Lower lobe of right lung (tissue), 2 donors: ENCODE measurements at places on chromosomes 13 and 19.

DNA sequence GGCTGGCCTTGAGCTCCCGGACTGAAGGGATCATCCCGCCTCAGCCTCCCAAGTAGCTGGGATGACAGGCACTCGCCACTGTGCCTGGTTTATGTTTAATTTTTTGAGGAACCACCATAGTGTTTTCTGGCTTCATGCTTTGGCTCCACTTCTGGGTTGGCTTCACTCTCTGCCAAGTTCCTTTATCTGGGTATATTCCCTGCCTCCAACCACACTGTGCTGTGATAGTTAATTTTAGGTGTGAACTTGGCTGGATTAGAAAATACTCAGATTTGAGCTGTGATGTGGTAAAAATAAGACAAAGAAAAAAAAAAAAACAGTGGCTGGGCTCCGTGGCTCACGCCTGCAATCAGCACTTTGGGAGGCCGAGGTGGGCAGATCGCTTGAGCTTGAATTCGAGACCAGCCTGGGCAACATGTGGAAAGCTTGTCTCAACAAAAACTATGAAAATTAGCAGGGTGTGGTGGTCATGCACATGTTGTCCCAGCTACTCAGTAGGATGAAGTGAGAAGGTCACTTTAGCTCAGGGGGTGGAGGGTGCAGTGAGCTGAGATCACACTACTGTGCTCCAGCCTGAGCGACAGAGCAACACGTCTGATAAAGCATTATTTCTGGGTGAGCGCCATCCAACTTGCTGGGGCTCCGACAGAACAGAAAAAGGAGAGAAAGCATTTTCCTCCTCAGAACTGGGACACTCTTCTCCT is 7.5 kb upstream of the ILF3 start:
- DNase-seq = no peak

- DNase-seq = peak; percentile 62
Observed at GRCh38 chr19:17294051-17294891, 9.0 kb downstream of the ABHD8 start.

DNA sequence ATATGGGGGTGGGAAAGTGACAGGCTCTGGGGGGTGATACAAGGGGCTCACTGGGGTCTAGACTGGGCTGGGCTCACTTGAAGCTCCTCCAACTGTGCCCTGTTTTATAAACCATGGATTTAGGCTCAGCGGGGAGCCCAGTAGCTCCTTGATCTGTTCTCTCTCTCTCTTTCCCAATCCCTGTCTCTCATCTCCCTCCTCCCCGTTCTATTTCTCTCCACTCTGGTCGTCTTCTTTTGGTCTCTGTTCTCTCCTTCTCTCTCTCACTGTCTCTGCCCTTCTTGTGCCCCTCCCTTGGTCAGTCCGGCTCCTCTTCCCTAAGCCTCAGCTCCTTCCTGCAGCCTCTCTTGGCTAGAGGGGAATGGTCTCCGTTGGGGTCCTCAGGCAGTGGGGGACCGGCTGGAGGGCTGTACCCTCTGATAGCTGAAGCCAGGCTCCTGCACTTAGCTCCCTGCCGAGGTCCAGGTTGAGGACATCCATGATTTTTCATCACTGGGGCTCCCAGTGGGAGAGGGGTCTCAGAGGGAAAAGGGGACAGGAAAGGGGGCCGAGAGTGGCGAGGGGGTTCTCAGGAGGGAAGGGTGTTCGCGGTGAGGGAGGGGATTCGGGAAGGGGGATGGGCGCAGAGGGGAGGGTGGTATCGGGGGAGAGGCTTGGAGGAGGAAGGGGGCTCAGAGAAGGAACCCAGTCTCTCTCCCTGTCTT is 8.5 kb downstream of the UNC13A start:
- DNase-seq = no peak

- no peak for DNase-seq
Observed at GRCh38 chr13:22108283-22108942, 437.5 kb downstream of the FGF9 start.

- no peak for DNase-seq
Observed at GRCh38 chr19:4080473-4080872, 13.8 kb upstream of the ZBTB7A start.

GRCh38 chr13:24254146-24254841 is 55.1 kb upstream of the C1QTNF9 start:
- DNase-seq = peak; percentile 78

DNA sequence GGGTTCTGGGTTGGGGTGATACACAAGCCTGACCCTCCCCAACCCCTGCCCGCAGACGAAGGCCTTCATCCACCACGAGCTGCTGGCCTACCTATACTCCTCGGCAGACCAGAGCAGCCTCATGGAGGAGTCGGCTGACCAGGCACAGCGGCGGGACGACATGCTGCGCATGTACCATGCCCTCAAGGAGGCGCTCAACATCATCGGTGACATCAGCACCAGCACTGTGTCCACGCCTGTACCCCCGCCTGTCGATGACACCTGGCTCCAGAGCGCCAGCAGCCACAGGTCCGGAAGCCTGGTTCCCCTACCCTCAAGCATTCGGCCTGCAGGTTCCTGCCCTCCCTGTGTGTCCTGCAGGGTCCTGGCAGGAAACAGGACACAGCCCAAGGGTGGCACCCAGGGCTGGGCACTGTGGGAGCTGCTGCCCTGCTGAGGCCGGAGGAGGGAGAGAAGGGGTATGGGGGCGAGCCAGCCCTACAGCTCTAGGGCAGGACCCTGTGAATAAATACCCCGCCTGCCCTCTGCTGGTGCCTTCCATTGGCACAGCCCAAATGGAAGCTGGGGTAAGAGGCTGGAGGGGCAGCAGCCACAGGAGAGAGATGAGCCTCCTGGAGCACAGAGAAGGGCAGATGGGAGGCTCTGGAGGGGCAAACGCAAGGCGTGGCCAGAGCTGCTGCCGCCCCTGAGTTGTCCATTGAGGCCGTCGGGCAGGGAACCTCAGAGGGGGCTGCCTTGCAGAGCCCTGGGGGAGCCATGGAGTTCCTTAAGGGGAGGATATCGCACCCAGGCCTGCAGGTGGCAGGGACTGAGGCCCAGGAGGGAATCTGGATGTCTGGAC is 6.8 kb downstream of the TMED1 start:
- peak; percentile 38 for DNase-seq

DNA sequence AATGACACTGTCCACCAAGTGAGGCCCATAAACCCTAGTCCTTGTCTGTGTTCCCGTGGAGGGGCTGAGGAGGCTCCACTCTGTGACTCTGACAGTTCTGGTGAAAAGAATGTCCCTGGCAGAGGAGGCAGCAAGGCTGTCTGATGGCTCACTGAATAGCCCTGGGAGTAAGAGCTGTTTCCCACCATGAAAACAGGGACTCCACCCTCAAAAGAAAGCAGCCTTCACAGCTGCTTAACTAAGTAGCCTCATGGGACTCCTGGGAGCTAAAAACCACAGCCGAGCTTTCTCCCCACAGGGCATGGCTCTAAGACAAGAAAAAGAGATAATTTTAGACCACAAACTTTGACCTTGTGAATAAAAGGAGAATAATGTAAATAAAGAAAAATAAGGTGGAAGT is 135.1 kb upstream of the FRY start:
- DNase-seq = no peak

DNA sequence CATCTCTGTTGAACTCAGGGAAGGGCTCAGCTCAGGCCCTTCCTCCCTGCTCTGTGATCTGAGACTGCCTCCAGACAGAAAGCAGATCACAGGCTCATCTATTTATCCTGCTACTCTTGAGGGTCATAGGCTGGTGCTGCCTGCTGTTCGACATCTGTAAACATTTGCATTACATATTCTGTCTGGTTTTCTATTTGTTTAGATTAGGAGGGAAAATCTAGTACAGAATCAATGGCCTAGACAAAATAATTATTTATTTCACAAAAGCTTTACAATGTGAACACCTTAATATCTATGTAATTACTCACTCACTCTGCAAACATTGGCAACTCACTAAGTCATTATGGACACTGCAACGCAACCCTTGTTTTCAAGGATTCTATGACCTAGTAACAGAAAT is 43.0 kb downstream of the CEP89 start:
- no peak for DNase-seq

DNA sequence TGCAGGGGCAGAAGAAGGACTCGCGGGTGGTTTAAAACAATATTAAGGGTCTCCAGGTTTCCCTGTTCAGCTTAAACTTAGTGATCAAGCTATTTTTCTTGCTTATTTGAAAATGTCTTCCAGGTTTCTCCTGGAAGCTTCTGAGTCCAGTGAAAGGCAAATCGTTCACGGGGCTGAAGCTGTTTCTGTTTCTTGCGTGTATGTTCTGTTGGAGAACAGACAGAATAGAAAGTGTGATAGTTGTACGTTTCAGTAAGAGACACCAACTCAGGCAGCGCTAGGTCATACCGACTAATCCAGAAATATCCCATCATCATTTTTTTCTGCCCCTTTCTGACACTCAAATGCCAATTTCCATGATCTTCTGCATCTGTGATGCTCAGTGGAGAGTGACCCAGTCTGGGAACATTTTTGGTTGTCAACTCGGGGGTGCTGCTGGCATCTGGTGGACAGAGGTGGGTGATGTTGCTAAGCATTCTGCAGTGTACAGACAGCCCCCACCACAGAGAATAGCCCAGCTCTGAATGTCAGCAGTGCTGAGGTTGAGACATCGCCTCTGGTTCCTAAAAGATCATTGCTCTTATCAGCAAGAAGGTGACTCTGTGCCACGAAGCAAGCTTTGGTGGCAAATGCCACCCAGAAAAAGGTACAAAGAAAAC is 4.3 kb downstream of the KLF2 start:
- DNase-seq = peak; percentile 48

DNA sequence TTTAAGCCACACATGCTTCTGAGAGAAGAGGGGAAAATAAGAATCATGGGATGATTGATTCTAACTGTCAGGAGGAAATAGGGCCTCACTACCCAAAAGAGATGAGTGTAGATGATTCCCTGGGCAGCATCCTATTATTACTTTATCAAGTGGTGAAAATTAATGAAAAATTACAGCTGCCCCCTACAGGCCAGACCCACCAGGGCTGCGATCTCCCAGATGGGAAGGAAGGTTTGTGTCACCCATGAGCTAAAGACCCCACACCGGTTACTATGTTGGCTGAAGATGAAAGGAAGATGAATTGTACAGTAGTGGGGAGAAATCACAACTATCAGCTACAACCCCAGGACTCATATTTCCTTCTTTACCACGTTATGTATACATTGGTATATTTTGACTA is 49.5 kb downstream of the RFC3 start:
- DNase-seq = no peak

- peak; percentile 87 for DNase-seq
Observed at GRCh38 chr13:49627831-49628652, at the start of gene ARL11. ARL11 (plus strand) TSS chr13:49628507; CDS start chr13:49630448, 1,941 bp downstream.

GRCh38 chr13:106284358-106284757 is 251.1 kb downstream of the EFNB2 start:
- DNase-seq = no peak

DNA sequence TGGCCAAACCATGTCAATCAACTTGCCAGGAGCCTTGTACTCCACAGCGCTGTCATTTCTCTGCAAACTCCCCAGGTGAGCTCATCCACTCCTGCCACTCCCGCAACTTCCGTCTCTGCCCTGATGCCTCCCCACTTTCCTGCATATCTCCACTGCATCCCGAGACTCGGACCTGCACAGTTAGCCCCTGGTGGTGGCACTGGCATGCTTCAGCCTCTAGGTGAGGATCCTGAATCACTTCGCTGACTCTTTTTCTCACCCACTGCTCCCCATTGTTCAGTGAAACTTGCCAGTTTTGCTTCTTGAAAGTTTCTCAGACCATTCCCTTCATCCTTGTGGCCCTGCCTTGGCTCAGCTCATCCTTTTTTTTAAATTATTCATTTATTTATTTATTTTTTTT is 3.4 kb upstream of the CTU1 start:
- no peak for DNase-seq

- no peak for DNase-seq
Observed at GRCh38 chr19:12996406-12997094, 1.3 kb downstream of the NFIX start.

DNA sequence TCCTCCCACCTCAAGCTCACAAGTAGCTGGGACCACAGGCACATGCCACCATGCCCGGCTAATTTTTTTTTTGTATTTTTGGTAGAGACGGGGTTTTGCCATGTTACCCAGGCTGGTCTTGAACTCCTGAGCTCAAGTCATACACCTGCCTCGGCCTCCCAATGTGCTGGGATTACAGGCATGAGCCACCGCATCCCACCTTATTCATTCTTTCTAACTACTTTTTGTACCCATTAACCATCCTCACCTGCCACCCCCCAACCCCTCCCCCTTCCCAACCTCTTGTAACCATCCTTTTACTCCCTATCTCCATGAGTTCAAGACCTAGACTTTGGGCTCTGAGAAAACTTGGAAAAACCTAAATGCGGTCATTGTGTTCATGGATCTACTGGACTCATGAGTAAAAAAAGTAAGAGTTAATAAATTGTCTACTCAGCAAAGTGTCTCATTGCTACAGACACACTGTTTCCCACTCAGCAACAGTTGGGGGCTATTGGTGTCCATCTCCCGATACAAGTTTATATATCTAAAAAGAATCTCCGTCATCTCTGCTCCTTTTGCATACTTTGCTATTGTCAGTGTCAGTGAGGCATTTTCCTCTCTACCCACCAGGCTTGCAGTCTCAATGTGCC is 44.1 kb upstream of the MEDAG start:
- DNase-seq = no peak

DNA sequence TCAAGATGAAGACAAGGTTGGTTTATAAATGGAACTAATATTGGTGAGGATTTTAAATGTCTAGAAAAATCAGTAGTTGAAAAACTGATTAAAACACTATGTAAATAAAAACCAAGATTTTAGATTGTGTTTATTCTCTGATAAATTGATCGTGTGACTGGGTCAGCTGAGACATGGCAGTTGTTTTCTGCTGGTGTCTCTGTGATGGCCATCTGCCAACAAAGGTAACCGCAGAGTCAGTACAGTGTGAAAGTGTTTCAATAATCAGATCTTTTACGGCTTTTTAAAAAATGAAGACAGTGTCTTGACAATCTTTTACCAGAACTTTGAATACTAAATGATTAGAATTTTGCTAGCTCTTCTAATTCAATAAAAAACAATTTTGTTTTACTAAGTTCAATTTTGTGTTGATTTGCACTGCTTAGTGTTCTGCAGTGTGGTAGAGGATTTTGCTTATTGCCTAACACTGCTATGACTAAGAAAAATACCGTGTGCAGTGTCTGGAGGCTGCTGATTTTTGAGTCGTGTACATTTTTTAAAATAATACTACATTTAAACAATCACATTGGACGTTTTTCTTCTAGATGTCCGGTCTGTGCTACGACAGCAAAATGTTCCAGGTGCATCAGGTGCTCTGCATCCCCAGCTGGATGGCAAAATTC is 32.7 kb upstream of the GPR183 start:
- DNase-seq = no peak

- peak; percentile 58 for DNase-seq
Observed at GRCh38 chr19:49064768-49065611, at the start of gene NTF4. NTF4 (minus strand) TSS chr19:49064818; CDS start chr19:49061997, 2,821 bp downstream.

- no peak for DNase-seq
Observed at GRCh38 chr13:70694996-70695715, 586.9 kb upstream of the KLHL1 start.

GRCh38 chr19:51751655-51752054 is at the start of gene FPR1:
FPR1 (minus strand) TSS chr19:51751878; CDS start chr19:51746994, 4,884 bp downstream.
- no peak for DNase-seq

- no peak for DNase-seq
Observed at GRCh38 chr13:47251771-47252170, 354.9 kb upstream of the HTR2A start.
